Activated CD4-positive, alpha-beta T cell treated with anti-CD3 and anti-CD28 coated beads, Interleukin-2, amount 50 U/mL, for 16 hours (primary cell): ENCODE measurements at places on chromosomes 1 and 21.

DNA sequence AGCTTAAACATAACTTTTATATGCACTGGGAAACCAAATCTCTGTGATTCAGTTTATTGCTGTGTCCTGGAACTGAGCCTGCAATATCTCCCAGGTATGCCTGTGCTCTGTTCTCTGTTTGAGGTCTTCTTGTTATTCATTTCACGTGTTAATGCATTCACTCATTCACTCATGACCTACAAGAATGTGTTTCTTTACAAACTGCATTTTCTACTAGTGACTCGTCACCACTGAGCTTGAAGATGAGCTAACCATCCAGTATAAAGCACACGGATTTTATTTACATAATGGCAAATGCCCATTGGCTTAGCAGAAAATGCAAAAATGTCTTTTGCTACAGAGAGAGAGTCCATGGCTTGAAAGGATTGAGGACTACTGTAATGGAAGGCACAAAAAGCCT, 75.0 kb upstream of the DUSP10 start:
- no peak for DNase-seq

DNA sequence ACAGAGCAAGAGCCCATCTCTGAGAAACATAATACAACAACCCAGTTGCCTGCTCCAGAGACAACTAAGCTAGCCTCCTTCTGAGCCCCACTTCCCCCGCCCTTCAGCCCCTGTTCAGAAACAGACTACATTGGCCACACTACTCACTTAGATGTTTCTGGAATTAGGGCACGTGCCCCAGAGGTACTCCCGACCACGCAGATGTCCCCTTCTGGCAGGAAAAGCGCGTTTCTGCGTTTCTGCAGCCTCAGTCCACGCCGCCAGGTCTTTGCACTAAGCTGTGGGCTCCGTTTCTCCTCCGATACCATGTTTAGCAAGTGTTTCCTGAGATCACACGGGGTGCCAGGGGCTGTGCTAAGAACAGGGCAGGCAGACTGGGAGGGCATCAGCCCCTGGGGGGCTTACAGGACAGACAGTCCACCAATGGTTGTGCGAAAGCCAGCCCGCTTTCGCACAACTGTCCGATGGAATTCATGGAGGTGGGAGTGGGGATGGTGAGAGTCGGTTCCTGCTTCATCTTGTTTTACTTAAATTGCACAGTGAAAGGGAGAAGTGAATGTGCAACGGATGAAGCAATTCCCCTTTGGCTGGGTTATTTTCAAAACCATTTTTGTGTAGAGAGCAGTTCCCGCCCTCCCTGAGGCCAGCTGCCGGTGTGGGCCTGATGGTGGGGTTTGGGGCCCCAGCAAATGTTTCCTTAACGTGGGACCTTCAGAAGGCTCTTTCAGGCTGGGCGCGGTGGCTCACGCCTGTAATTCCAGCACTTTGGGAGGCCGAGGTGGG, 2.7 kb downstream of the PIK3CD start:
- peak; percentile 53 for DNase-seq

GRCh38 chr21:18832950-18833349, 429.4 kb upstream of the TMPRSS15 start:
- no peak for DNase-seq

GRCh38 chr21:34732388-34732821, 63.6 kb downstream of the CLIC6 start:
- no peak for DNase-seq

DNA sequence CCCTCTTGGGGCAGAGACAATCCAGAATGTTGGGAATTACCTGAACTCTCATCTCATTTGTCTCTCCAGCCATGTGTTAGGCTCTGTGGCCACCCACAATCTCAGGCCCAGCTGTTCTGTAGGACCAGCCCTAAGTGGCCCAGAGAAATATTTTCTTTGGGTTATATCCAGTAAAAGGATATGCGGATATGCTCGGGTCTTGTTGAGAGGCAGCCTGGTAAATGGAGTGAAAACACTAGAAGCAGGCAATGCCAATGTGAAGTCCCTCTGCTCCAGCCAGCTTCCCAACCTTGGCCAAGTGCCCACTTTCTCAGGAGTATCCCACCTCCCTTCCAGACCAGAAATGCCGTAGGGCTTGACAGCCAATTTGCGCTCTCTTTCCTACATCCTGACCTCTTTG, 192.2 kb downstream of the ST6GALNAC3 start:
- DNase-seq, result no peak

DNA sequence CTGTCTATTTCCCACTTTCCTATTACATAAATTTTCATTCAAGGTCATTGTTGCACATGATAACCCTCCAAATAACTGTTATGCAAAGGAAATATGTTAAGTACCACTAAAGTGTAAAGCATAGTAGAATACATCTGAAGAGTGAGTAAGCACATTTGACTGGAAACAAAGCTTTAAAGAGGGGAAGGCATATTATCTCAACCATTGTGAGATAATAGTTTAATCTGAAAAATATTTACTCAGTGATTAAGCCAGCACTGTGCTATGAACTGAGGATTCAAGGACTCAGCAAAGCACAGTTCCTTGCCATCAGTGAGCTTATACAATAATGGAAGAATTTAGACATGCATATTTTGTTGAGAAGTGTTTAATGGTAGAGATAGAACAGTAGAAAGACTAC, 127.4 kb downstream of the HMCN1 start:
- DNase-seq, result no peak

- no peak for DNase-seq
These were observed 28.8 kb downstream of the ZP4 start for GRCh38 chr1:237861944-237862343.

DNA sequence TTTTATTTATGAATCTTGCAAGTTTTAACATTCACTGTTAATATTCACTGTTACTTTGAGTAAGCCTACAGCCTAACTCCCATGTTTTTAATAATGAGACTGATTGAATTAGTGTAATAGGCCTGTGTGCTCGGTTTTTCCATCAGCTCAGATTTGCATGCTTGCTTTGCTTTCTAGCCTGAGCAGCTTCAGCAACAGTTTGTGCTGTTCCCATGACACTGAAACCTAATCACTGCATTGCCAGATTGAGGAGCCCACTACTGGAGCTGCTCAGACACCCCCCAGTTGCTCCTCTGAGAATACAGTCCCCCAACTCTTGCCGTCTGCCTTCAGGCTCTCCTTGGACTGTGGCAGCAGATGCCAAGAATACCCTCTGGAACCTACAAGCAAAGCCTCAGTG, 695.4 kb downstream of the BRINP3 start:
- DNase-seq, result no peak

- peak; percentile 90 for DNase-seq
These were observed 4.2 kb upstream of the IL19 start for GRCh38 chr1:206766251-206766856.

- DNase-seq, result peak; percentile 58
These were observed 354.0 kb upstream of the DUSP10 start for GRCh38 chr1:222095606-222096475.

DNA sequence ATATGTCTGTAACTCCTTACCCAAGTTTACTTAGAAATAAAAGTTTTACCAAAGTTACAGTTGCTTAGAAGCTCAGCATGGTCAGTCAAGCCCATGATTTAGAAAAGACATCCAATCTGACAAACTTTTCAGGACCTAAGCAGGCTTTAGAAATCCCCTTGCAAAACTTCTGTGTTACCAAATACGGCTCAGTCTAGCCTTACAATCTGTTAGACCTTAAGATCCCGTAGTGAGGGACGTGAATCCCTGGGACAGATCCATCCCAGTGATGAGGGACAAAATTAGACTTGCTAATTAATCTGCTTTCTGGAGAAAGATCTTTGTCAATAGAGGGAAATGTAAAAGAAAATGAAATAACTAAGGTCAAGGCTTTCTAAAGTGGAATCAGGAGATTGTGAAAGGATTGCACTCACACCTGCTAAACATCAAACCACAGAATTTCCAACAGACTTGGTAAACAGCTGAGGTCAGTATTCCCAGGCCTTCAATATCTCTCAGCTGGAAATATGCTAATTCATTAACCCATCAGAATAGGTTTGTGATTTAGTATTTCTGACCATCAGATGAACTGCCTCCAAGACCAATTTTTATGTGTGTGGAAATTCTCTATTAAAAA, 375.3 kb downstream of the DUSP10 start:
- DNase-seq, result no peak

DNA sequence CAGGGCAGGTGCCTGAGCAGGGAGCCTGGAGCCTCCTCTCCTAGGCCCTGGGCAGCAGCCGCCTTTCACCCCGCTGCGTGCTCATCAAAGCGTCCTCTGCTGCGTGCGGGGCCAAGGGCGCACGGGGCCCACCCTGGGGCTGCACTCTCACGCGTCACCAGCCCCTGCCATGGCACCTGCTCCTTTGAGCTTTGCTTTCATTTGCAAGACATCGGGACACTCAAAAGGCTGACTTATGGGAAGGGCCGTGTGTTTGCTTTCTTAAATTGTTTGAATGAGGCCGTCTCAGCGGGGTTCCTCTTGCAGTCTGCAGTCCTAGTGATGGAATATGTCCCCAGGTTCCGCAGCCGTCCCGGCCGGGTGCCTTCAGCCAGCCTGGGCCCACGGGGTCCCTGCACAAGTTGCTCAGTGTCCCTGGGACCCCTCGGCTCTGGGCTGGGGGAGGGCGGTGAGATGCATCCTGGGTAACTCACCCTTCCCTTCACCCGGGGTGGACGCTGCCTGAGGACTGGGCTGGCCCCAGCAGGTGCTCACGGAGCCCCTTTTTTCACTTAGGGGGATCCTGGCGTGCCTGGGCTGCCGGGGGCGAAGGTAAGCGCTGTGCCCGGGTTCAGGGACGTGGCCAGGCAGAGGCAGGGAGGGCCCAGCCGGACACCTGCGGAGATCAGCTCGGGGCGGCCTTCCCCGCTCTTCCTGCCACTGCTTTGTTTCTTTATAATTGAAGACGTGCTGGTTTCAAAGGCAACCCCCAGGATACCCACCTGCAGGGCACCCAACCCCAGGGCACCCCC, 53.1 kb downstream of the SLC19A1 start:
- no peak for DNase-seq

- DNase-seq, result no peak
These were observed 762.1 kb downstream of the LTN1 start for GRCh38 chr21:28230559-28230958.

- DNase-seq, result no peak
These were observed 81.8 kb downstream of the DISC1 start for GRCh38 chr1:231708394-231708793.

DNA sequence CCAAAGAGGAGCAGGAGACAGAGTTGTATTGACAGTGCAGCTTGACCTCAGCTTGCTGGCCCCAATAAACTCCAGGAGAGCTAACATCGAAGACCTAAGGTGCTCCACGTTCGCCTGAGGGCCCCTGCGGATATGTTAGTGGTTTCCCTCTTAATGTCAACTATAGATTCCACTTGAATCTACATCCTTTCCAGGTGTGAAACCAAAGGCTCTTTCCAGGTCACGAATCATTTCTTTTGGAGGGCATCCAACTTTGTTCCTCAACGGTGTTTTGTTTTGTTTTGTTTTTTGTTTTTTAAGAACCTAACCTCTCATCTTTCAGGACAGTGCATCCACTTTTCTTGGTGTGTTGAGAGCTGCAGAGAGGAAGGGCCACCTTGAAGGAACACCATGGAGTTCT, 267.6 kb upstream of the SGIP1 start:
- no peak for DNase-seq

DNA sequence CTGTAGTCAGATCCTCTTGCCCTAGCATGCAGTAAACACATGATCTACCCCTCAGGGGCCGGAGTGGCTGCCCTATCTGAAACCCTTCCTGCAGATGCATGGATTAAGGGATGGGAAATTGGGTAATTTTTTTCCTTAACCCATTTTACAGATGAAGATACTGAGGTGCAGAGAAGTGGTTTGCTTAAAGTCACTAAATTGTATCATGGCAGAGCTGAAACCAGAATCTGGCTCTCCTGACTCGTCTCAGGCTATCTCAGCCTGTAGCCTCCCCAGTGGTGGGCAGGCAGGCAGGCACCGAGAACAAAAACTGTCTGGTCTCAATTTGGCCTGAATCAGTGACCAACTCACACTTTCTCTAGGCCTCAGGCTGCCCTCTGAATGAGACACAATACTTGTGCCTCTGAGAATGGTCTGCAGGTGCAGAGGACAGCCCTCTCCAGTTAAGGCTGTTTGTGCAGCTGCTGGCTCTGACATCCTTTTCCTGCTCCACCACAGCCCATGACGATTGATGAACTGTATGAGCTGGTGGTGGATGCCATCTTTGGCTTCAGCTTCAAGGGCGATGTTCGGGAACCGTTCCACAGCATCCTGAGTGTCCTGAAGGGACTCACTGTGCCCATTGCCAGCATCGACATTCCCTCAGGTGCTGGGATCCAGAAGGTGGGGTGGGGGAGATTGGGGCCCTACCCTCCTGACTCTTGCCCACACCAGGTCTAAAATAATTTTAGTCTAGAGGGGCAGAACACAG, 1.5 kb downstream of the NAXE start:
- no peak for DNase-seq

GRCh38 chr1:169052727-169053126, 53.8 kb upstream of the ATP1B1 start:
- DNase-seq, result no peak
